ENCODE measurements at places on chromosomes 3 and 15.

DNA sequence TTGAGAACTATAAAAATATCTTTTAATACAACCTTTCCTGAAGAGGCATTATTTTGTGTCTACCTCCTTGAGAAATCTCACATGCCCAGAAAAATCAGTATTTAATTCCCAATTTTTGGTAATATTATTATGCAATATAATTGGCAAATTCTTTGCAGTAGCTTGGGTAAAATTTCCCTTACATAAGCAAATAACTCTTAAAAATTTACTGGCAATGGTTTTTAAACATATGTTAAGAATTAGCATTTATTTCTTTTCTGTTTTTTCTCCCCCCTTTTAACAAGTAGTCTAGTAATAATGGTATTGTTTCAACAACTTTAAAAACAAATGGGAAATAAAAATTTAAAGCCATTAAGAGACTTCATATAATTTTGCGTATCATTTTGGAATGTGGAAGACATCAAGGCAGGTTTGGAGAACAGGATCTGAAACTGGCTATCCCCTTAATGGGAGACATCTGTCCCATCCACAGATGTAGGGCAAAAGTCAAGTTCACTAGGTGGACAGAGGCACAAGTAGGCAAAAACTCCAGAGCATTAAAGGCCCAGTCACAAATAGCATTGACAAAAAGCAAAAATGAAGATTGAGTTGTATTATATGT, 89.6 kb upstream of the AADACL2 start:
- DNase-seq: no peak

GRCh38 chr3:155560135-155560534, 184.7 kb downstream of the PLCH1 start:
- no peak for DNase-seq

DNA sequence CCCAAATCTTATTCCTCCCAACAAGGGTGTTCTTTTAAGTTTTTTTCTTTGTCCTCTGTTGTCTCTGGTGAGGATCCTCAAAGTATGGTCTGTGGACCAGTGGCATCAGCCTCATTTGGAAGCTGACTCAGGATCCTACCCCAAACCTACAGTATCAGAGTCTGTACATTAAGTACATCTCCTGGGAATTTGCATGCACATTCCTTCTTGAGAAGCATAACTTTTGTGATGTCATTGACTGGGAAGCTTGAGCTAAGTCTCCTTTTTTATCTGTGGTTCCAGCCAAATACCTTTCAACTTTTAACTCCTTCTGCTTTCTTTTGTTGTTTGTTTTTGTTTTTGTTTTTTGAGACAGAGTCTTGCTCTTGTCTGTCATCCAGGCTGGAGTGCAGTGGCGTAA, 40.5 kb downstream of the ARMC8 start:
- no peak for DNase-seq

GRCh38 chr15:46918462-46919140, 798.7 kb upstream of the SEMA6D start:
- no peak for DNase-seq

DNA sequence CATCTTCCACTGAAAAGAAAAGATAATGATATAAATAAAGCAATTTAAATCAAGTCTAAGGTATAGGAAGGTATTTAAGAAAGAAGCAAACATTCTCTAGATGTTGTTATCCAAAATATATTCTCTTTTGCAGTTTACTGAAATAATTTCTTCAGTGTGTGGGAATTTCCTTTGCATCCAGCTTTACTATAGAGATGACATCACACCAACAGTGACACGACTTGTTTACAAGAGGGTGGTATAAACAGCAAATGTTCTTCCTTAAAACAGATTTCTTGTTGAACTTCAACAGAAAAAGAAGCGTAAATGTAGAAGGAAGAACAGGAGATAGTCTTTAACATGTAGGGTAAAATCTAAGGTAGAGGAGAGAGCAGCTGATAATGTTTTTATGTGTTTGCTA, 202.5 kb downstream of the ROBO2 start:
- DNase-seq: no peak

DNA sequence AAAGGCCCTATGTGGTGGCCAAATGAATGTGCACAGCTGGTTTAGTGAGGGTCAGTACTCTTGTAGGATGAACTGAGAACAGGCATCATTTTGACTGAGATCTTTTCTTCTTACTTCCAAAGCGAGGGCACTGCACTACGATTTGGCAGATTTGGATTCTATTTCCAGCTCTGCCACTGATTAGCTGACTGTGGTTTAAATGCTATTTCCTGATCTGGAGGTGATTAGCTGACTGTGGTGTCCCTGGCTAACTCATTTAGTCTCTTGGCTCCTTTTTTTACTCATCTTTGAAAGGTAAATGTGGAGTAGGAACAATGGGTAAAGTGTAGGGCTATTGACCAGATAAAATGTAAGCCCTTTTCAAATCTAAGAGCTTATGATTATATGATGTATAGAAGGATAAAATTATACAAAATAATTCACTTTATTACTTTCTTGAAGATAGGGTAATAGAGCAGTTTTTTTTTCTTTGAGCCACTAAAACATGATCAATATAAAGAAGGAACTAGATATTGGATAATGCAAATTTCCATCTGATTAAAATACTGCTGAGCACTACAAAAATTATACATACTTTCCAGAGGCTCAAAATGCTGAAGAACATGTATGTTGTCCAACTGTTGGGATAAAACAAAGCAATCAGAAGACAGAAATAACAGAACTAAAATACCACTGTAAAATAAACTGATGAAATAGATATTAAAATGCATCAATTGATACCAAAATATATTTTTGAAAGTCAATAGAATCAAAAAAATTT, 39.7 kb upstream of the PLOD2 start:
- DNase-seq: no peak

DNA sequence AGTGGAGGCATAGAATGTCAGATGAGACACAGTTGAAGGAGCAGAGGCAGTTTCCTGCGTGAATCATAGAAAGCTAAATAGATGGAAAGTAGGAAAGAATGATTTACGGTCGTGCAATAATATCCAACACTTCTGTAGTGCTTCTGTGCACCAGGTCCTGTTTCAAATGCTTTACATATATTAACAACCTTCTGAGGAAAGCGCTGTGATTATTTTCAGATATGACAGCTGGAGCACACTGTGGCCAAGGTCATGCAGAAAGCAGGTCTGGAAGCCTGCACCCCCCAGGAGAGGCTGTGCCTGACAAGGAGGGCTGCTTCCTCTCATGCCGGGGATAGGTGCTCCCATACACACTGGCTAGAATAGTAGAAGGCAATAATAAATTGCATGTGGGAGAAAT, 104.5 kb downstream of the CHRNA7 start:
- DNase-seq: no peak

GRCh38 chr3:132788301-132788671, 66.1 kb upstream of the NPHP3 start:
- no peak for DNase-seq

DNA sequence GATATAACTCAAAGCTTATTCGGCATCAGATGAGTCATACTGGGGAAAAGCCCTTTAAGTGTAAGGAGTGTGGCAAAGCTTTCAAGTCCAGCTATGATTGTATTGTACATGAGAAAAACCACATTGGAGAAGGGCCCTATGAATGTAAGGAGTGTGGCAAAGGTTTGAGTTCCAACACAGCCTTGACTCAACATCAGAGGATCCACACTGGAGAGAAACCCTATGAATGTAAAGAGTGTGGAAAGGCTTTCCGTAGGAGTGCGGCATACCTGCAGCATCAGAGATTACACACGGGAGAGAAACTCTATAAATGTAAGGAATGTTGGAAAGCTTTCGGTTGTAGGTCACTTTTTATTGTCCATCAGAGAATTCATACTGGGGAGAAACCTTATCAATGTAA, 7.5 kb downstream of the ZNF621 start:
- no peak for DNase-seq

DNA sequence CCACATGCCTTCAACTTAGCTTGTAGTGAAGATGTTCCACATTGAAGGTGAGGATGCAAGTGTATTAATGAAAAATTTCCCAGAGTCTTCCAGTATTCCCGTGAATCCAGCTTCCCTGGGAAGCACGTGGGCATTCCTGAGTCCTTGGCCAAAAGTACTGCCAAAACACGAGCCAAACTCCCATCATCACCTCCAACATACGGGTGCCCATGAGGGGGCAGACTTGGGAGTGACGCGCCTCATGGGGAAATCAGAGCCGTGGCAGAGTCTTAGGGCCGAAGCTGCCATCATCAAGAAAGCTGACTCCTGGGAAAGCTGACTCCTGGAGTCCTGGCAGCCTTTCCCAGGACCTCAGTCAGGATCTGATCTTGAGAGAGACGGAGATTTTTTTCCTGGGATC, 20.1 kb upstream of the TM2D3 start:
- DNase-seq: no peak

- no peak for DNase-seq
Measured at GRCh38 chr3:11211531-11212298, 57.4 kb downstream of the HRH1 start.

GRCh38 chr3:20669184-20669583, 483.2 kb upstream of the SGO1 start:
- no peak for DNase-seq

GRCh38 chr3:45472795-45473194, 84.4 kb downstream of the LARS2 start:
- DNase-seq: no peak

- DNase-seq: no peak
Measured at GRCh38 chr3:55341502-55342031, 145.5 kb downstream of the WNT5A start.

DNA sequence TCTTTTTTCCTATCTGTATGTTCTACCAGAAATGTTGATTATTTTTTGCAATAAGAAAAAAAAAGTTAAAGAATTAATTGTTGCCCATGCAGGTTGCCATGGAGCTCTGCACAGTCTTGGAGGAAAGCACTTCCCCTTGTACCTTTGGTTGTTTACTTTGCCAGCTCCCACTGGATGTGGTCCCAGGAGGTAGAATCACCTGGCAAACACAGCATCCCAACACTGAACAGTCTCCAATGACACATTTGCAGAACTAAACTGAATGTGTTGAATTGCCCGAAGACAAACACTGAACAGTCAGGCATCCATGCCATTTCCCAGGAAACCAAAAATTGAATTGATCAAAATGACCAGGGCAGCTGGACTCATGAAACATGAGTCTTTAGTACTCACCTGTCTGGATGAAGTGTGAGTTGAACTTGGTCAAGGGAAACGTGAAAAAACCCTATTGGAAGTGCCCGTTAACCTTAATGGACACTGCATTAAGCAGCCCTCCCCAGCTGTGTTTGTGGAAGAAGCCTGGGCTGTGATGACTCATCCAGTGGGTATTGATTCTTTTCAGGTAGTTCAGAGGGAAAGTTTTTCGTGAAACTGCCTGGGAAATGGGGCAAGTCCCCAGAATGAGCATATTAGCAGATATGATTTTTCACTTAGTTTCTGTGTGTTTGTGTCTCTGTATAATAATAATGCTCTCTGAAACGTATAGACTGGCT, 284.7 kb upstream of the STT3B start:
- DNase-seq: no peak

GRCh38 chr15:96079041-96079440, 251.5 kb upstream of the NR2F2 start:
- no peak for DNase-seq

DNA sequence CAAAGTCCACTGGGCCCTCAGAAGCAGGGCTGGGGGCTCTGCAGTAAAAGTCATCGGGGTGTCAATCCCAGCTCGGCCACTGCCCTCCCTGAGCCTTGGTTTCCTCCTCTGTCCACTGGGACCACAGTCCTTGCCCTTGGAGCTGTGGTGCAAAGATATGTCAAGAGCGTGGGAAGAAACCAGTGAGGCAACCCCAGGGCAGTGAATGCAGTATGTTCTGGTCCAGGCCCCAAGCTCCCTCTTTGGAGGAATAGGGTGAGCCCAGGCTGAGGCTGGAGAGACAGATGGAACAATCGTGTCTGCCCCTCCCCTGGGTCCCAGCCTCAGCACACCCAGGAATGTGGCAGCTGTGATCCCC, 779 bp downstream of the GRIP2 start:
- DNase-seq: no peak

DNA sequence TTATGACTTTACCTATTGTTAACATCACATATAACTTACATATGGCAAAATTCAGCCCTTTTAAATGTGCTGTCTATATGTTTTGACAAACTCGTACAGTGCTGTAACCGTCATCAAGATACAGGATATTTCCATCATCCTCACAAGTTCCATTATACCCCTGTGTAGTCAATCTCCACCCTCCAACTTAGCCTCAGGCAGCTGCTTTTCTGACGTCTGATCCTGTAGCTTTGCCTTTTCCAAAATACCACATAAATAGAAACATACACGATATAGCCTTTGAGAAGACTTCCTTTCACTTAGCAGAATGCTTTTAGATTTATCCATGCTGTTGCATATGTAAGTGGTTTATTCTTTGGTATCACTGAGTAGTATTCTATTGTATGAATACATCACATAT, 47.1 kb downstream of the SLC12A1 start:
- DNase-seq: no peak

DNA sequence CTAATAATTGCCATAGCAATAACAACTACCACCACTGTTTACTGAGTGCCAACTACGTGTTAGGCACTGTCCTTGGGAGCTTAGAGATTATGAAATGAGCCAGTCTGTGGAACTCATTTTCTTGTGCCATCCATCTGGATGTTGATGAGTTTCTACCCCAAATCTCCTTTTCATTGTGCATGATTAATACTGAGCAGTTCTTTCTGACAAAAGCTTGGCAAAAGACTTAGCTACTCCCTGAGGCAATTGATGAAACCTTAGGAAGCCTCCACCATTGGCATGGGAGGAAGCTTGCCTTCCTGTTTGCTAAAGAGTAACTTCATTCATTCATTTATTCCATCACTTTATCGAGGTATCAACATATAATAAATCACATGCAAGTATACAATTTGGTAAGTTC, 39.8 kb downstream of the PRICKLE2 start:
- no peak for DNase-seq

DNA sequence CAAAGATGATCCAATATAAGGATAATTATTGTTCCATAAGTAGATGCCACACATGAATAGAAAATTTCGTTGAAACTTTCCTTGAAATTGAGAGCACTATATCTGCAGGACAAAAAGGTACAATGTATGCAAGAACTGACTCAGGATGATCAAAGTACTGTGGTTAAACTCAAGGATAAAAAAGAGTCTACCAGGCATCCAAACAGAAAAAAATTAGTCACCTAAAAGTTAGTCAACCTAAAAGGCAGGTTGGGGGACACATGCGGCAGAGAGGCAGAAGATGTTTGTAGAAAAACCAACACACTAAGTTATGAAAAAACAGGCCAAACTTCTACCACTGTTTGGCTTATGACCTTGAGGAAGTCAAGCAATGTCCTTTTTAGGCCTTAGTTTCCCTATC, 68.7 kb downstream of the GSK3B start:
- DNase-seq: no peak

Data from hematopoietic multipotent progenitor cell treated with erythropoietin and hydrocortisone succinate and interleukin-3 and kit ligand, for 8 days (in vitro differentiated cells).